Mucosa of gallbladder (tissue), 1 donor: ENCODE measurements at places on chromosomes 2 and 18. TPM values are rescaled to one million over a fixed set of nuclear protein-coding genes. Genes with fewer than 3 reads are reported as not detected.

DAW1 gene
- not detected for total RNA-seq

G6PC2 gene
- total RNA-seq, result not detected

ELMOD3 gene
- 30.3 TPM for total RNA-seq

MEP1B gene
- 0.78 TPM for total RNA-seq

DNA sequence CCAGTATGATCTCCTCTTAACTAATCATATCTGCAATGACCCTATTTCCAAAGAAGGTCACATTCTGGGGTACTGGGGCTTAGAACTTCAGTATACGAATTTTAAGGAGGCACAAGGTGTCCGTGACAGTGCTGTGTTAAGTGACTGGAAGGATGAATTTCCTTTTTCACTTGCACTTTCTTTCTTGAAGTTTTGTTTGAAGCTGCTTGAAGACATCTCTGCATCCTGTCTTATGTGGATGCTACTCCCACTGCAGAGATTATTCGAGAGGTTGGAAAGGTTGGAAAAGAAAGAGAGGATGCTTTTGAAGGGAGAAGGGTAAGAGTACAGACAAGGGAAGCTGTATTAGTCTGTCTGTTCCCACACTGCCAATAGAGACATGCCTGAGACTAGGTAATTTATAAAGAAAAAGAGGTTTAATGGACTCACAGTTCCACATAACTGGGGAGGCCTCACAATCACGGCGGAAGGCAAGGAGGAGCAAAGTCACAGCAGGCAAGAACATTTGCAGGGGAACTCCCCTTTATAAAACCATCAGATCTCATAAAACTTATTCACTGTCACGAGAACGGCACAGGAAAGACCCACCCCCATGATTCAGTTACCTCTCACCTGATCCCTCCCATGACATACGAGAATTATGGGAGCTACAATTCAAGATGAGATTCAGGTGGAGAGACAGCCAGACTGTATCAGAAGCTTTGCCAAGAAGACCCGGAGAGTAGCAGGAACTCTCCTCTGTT lies 3.6 kb upstream of the RNF144A start:
- no peak for DNase-seq

DNA sequence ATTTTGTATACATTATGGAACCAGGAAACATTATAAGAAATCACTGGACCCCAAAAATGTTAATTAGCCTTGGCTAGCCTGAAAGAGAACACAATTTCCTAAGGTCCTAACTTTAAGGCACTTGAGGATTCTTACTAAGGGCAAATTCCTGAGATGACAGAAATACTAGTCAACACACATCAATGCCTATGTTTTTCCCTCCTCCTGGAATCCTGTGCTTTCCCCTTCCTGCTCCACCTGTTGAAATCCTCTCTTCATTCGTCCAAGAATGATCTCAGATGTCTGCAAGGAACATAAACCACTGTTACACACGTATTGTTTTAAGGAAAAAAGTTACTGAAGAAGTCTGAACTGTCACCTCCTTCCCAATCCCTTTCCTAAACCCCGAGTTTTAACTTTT lies 21.2 kb upstream of the DARS1 start:
- DNase-seq, result no peak

DNA sequence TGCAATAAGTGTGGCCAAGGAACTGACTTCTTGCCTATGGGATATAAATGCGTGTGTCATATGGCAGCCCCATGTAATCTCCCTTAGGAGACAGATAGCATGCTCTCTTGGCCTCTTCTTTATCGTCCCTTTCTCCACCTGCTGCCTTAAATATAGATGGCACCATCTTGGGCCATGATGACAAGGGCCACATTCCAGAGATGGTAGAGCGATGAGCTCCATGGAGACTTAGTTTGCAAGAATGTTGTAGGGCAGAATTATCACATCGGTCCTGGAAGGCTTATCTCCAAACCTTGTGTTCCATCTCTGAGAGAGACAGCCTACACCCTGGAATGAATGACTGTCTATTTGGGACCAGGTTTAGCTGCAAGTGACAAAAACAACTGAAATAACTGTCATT lies 536.7 kb downstream of the TNS1 start:
- no peak for DNase-seq

DNA sequence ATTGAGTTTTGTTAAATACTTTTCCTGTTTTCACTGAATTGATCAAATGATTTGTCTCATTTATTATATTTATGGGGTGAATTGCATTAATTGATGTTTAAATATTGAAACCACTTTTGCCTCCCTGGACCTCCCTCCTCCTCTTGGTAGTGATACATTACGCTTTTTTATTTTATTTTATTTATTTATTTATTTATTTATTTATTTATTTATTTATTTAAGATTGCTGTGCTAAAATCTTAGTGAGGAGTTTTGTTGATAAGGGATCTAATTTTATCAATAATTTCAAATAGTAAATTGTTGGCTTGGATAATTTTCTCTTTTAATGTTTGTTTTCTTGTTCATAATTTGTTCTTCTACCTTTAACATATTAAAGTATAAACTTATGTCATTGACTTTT lies 1281.0 kb upstream of the NXPH2 start:
- no peak for DNase-seq

DNA sequence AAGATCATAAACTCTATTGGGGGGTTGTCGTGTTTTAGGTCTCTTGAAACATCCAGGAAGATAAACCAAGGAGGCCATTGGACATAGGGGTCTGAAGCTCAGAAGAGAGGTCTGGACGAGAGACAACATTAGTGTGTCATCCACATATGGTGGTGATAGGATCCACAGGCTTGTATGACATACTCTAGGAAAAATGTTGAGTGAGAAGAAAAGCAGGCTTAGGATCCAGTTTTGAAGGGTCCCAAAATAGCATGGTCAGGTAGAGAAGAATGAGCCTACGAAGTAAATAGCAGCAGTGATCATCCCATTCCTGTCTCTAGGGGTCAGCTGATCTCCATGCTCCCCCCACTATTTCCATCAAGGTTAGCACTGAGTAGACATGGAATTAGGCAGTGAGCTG lies 166.8 kb downstream of the ANKRD30B start:
- DNase-seq, result no peak

DNA sequence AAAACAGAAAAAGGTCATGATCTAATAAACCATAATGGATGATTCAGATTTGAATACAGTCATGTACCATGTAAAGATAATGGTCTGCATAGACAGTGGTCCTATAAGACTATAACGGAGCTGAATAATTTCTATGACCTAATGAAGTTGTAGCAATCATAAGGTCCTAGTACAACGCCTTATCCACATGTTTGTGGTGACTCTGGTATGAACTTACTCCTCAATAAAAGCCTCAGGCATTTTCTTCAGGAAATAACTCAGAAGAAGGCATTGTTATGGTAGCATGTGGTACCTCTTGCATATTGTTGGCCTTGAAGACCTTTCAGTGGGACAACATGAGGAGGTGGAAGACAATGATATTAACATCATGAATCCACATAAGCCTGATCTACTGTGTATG lies 883.3 kb downstream of the CNTNAP5 start:
- no peak for DNase-seq

DNA sequence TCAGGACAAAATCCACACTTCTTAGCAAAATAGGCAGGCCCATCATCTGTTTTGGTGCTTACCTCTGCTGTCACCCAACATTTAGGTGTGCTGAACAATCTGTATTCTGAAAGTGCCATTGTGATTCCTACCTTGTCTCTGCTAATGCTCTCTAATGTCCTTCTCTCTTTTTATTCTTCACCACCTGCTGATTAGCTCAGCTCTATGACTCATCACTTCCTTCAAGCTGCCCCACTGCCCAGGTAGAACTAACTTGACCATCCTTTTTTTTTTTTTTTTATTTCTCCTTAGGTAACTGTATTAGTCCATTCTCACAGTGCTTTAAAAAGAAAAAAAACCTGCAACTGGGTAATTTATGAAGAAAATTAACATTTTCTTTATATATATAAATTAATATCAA lies 478.7 kb upstream of the POU3F3 start:
- no peak for DNase-seq

DNA sequence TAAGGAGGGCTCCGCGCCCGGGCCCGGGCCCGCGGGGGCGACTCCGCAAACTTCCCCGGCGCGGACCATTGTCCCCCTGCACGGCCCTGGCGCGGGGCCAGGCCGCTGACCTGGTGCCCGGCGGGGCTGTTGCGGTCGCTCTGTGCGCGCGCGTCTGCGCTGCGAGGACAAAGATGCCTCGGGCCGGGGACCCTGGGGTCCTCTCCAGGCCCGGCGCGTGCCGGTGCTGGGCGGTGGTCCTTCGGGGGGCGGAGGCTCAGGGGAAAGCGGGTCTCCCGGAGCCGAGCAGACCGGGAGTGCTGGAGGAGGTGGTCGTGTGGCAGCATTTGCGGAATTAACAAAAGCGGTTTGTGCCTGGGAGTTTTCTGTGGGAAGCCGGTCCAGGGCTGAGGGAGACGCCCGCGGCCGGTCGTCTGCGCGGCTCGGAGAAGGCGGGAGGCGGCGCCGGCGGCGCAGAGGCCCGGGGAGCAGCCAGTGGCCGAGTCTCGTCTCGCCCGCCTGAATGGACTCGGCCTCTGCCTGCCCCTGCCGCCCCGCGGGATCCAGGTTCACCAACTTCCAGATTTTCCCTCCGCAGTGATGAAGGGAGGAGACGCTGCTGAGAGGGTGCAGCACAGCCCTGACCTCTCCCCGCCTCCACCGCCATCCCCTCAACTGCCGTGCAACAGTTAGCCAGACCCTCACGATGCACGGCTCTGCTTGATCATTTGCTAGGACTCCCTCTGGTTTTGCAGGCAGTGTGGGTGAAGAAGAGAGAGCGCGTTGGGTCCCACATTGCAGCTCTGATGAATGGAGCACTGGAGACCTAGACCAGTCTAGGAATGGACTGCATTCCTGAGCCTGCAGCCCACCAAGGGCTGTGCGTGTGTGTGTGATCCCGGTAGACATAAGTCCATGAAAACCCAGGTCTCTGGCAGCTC lies 705 bp downstream of the EFR3B start:
- DNase-seq, result no peak

- DNase-seq, result no peak
These were observed 113.5 kb downstream of the CRIM1 start for GRCh38 chr2:36469106-36469477.

DNA sequence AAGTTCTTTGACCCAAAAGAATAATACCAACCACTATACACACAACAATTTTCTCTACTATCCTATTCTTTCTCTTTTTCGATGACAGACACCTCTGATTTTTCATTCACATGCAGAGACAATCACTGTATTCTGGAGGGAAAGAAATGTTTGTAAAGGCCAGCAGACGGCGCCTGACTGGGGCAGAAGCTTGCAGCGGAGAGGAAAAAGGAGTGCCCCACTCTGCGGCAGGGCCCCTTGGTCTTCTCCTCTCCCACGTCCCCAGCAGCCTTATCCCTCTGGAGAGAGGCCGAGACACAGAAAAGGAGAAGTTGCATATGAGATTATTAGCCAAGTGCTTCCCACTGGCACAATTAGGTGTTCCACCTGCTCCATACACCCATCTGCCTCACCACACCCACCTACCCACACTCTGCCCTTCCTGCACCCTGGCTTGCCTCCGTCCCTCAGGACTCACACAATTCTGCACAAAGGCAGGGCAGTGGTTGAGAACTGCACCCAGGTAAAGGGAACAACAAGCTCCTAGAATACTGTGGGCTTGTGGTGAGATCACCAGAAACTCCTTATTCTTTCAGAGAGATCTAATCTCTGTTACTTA lies 687.3 kb downstream of the NRXN1 start:
- no peak for DNase-seq
